ENCODE measurements at places on chromosomes 13 and 19. TPM values are rescaled to one million over a fixed set of nuclear protein-coding genes. Genes with fewer than 3 reads are reported as not detected.

Gene JSRP1
- total RNA-seq, result not detected

Gene CRB3
- total RNA-seq, result not detected

Gene KRTDAP
- not detected for total RNA-seq

Gene RAB8A
- total RNA-seq, result 33.7 TPM

Gene SLITRK6
- total RNA-seq, result 1.6 TPM

- no peak for DNase-seq
These were observed 833 bp downstream of the GAMT start for GRCh38 chr19:1400281-1401137.

DNA sequence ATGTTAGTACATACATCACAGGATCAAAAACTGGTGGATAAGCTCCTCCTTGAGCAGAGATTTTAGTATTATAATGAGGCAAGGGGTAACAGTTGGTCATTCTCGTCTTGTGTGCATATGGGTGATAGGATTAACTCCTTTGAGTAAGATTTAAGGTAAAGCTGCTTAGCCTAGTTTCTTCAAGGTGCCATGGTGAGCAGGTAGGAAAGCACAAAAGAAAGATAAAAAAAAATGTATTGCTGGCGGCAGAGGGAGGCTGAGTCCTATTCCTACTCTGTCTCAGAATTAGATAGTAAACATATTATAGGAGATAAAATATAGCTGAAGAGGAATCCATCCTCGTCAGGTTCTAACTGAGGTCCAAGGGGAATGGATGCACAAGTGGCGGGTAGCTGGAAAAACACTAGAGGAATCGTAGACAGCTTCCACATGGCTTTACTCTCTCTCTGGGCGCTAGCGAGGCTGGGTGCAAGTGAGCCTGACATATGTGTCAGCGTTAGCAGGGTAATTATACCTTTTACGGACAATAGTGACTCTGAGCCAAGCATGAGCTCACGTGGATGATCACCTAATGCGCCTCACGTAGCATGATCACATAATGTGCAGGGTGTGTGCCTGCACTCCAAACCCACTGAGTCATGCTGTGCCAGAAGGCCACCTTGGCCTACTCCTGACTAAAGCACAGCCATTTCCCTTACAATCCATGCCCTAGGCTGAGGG is 734.3 kb upstream of the MIR17HG start:
- no peak for DNase-seq

DNA sequence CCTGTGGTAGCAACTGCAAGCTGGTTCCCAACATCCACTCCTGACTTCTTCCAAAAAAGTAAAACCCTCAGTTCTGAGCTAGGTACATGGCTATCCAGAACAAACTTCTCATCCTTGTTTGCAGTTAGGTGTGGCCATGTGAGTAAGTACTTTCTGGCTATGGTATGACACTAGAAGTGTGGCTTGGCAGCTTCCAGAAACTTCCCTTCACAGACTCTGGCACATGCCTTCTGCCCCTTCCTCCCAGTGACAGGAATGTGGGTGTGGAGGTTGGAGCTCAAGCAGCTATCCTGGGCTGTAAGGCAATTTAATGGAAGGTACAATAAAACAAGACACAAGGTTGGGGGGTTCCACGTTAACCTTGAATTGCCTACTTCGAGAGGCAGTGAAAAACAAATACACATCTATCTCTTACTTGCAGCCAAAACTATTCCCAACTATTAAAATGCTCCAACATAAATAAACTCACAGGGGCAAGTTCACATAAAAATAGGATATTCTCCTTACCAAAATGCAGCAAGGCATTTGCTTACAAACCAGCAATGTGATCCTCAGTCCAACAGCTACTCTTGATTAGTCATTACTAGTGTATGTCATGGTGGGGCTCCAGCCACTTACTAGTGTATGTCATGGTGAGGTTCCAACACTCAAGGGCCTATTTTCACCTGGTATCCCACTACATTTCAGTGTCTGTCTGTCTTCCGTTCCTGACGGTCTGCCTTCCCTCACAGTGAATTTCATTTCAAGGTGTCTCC is 3.1 kb downstream of the SMG9 start:
- no peak for DNase-seq

GRCh38 chr13:29548722-29549121 is 46.8 kb downstream of the SLC7A1 start:
- DNase-seq, result no peak

DNA sequence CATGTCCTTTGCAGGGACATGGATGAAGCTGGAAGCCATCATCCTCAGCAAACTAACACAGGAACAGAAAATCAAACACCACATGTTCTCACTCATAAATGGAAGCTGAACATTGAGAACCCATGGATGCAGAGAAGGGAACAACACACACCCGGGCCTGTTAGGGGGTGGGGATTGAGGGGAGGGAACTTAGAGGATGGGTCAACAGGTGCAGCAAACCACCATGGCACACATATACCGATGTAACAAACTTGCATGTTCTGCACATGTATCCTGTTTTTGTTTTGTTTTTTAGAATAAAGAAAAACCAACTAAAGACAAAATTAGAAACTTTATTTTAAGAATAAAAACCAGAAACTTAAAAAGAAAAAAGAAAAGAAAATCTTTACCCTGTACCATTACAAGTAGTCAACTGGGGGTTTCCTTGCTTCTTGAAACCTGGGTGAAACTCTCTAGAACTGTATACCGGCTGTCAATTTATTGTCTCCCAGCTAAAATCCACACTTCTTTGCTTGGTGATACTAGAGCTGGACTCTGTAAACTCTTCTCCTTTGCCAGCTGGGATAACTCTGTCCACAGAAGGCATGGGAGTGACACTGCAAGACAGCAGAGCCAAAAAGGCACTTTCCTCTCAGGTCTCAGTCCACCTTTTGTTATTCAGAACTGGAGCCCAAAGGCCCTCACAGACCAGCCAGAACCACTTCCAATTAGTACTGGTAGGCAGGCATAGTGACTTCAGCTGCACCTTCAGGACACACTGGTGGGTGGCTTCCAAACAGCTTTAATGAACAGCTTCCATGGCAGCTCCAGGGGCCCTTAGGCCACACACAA is 9.0 kb downstream of the MICU2 start:
- no peak for DNase-seq

- DNase-seq, result no peak
These were observed 147.9 kb downstream of the PAN3 start for GRCh38 chr13:28286263-28286662.

DNA sequence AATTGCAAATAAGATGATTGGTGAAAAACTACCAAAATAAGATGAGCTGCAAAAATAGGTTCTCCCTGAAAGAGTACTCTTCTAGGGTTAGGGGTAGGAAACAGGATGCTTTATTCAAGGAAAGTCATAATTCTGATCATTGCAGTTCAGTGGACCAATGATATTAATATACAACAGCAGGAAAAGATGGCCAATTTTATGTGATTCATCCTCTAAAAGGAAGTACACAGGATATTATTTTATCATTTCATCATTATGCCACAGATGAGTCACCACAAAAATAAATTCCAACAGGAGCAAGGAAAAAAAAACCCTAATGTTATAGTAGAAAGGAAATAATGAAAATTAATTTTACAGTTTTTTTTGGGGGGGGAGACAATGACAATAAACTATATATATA is 205.0 kb downstream of the NALCN start:
- DNase-seq, result no peak

DNA sequence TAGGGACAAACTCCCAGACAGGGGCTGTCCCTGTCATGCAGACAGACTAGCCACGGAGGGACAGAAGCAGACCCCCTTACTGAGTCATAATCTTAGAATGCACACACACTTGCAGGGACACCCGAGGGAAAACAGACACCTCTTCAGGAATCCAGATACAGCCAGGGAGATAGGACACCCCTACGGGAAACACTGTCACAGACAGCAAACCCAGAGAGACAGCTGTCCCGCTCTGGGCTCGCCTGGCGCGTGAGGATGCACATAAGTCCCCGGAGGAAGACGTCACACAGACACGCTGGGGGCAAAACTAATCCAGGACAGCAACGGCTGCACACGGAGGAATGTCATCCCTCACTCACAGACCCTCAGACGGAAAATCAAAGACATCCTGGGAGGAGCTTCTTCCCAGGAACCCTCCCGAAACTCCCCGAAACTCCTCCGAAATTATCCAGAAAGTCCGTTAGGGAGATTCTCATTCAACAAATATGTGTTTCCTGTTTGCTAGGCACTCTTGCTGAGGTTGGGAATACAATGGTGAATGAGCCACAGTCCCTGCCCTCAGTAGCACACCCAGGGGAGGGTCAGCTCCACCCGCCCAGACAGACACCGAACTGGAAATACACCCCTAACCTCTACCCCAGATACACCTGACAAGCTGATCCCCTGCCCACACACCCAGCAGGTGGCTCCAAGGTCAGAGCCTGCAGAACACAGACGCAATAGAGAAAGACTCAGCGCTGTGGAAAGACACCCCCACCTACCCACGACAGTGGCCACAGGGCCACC is 15.2 kb upstream of the TOMM40 start:
- DNase-seq, result no peak

DNA sequence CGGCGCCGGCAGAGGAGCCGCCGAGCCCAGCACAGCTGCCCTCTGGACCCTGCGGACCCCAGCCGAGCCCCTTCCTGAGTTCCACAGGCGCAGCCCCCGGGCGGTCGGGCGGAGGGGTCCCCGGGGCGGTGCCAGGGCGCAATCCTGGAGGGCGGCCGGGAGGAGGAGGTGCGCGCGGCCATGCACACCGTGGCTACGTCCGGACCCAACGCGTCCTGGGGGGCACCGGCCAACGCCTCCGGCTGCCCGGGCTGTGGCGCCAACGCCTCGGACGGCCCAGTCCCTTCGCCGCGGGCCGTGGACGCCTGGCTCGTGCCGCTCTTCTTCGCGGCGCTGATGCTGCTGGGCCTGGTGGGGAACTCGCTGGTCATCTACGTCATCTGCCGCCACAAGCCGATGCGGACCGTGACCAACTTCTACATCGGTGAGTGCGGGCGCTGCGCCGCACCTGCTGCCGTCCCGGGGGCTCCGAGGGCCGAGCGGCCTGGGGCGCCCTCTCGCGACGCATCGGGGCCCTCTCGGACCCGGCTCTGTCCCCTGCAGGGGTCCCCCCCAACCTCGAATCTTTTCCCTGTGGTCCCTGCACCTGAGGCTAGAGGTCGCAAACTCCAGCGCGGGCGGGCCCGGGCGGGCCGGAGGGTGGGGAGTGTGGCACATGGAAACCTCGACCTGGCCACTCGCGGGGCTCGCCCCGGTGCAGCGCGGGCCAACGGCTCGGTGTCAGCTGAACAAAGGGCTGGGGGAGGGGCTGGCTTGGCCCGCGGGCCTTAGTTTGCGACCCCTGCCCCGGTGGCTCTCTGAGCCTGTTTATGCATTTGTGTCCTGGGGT is at the start of gene KISS1R:
Gene KISS1R, plus strand, starts transcription at position 11 of the 829 bp plus-strand sequence. Its CDS starts 170 bp downstream, at position 181.
- no peak for DNase-seq

DNA sequence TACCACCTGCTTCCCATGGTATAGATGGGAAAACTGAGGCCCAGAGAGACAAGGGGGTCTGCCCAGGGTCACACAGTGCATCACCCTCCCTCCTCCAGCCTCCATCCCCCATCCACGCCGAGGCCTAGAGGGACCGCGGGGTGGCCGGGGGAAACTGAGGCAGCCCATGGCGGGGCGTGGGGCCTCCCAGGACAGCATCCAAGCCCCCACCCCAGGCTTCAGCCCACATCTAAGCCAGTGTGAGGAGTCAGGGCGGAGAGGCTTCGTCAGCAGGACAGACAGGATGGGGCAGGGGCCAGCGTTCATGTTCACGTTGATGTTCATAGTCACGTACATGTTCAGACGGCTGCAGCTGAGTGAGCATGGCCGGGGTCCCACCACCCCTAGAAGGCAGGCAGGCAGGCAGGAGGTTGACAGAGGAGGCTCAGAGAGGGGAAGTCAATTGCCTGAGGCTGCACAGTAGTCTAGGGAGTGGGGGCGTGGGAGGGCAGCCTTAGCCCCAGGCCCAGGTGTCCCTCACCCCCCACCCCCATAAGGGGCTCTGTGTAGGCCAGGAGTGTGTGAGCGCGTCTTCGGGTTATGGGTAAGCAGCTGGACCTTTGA is 23.3 kb downstream of the SMIM24 start:
- DNase-seq, result no peak

DNA sequence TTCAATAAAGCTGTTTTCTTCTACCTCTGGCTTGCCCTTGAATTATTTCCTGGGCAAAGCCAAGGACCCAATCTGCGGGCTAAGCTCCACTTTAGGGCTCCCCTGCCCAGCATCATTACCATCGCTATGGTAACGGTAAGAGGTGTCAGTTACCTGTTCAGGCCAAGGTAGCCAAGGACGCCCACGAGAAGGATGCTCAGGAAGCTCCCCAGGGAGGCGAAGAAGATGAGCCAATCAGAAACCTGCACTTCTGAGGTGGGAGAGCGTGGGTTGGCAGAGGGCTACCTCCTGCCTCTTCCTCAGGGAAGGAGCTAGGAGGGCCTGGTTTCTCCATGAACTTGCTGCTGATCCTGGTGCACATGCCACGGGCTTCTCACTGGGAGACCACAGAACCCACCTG is 24.7 kb downstream of the IL12RB1 start:
- no peak for DNase-seq

DNA sequence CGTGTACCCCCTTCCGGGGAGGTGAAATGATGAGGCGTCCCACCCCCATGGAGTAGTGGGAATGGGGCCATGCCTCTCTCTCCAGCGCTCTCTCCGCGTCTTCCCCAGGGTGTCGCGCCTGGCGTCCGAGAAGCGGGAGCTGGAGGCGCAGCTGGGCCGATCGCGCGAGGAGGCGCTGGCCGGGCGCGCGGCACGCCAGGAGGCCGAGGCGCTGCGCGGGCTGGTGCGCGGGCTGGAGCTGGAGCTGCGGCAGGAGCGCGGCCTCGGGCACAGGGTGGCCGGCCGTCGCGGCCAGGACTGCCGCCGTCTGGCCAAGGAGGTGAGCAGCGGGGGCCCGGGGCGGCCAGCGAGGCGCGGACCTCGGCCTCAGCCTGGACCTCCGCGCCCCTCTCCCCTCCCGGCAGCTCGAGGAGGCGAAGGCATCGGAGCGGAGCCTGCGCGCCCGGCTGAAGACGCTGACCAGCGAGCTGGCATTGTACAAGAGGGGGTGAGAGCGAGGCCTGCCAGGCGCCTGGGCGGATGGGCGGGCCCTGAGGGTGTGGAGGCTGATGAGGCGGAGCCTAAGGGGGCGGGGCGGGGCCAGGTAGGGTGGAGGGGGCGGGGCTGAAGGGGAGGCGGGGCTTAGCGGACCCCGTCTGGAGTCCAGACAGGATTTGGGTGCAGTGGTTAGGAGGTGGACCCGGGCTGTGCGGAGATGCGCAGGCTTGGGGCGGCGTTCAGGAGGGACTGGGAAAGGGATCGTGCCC is 7.7 kb downstream of the PGLYRP1 start:
- DNase-seq, result no peak

All from occipital lobe (tissue), 3 donors.